ENCODE measurements at places on chromosomes 1 and 21. TPM values are rescaled to one million over a fixed set of nuclear protein-coding genes. Genes with fewer than 3 reads are reported as not detected.

HHAT gene
- total RNA-seq: 4.0 TPM

SYCP1 gene
- total RNA-seq: not detected

NLRP3 gene
- not detected for total RNA-seq

EPHX1 gene
- total RNA-seq: 23.7 TPM

OR2L8 gene
- not detected for total RNA-seq

MRPL39 gene
- total RNA-seq: 49.5 TPM

RHD gene
- total RNA-seq: under 0.01 TPM

SPRR2E gene
- not detected for total RNA-seq

TEX38 gene
- total RNA-seq: not detected

INSRR gene
- not detected for total RNA-seq

SLC25A34 gene
- total RNA-seq: 0.38 TPM

All from regular cardiac myocyte (primary cell).